ENCODE measurements at places on chromosomes 2 and 18.

- DNase-seq = peak; percentile 93
Observed at GRCh38 chr18:8706791-8707555, 1.6 kb downstream of the MTCL1 start.

DNA sequence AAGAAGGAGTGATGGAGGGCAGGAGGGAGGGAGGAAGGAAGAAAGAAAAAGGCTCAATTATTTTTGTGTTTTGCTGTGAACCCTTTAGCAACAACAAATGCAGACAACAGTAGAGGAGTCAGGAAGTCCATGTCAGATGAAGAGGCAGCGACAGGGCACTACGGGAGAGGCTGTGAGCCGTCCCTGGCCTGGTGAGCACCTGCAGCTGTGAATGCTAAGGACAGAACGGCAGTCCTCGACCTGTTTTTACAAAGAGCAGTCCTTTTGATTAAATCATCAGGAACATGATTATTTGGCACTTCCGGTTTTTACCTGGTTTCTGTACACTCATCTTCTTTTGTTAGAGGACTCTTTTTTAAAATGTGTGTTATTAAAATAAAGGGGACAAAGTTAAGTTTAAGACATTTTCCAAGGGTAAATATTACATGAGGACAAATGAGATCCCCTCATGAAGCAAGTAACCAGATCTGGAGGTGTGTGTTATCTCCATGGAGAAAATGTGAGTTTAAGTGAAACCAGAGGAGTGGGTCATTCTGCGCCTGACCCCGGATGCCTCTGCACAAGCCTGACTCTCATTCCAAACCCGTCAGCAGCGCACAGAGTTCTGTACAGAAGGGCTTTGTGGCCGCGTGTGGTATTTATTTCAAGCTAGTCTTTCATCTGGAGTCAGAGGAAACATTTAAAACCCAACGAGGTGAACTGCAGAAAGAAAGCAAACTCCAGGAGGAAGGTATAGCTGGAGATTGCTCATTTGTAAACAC is 492.5 kb downstream of the SOX11 start:
- DNase-seq = peak; percentile 6

DNA sequence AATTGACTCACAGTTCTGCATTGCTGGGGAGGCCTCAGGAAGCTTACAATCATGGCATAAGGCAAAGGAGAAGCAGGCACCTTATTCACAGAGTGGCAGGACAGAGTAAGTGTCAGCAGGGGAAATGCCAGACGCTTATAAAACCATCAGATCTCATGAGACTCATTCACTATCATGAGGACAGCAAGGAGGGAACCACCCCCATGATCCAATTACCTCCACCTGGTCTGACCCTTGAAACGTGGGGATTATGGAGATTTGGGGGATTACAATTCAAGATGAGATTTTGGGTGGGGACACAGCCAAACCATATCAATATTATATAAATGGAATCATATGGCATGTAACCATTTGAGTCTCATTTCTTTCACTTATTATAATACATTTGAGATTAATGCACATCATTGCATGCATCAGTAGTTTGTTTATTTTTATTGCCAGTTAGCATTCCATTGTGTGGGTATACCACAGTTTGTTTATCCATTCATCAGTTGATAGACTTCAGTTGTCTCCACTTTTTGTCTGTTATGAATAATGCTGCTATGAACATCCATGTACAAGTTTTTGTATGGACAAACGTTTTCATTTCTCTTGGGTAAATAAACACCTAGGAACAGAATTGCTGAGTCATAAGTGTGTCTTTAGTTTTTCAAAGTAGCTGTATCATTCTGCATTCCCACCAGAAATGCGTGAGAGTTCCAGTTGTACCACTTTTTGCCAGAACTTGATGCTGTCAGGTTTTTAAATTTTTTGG is 5.8 kb upstream of the SRBD1 start:
- DNase-seq = peak; percentile 1

- DNase-seq = peak; percentile 62
Observed at GRCh38 chr2:3151153-3151918, 226.3 kb downstream of the EIPR1 start.

GRCh38 chr2:42141687-42142546 is 27.2 kb upstream of the EML4 start:
- peak; percentile 79 for DNase-seq

- DNase-seq = no peak
Observed at GRCh38 chr2:179098080-179098689, 48.2 kb upstream of the CCDC141 start.

Measured in NCI-H69 (cell line).